ENCODE measurements at places on chromosomes 11 and 22. TPM values are rescaled to one million over a fixed set of nuclear protein-coding genes. Genes with fewer than 3 reads are reported as not detected.

- H3K27me3 ChIP-seq: no peaks in the 10 kb centered on the region
- H3K36me3 ChIP-seq: no peaks in the 10 kb centered on the region
- no peaks in the 10 kb centered on the region for H3K4me1 ChIP-seq
- no peak for DNase-seq
Observed at GRCh38 chr22:30947173-30947815, 21.3 kb downstream of the MORC2 start.

GRCh38 chr11:120244476-120245365 is 4.8 kb downstream of the POU2F3 start:
- H3K4me1 ChIP-seq: peaks cover 12% of the 10 kb centered on the region
- H3K4me3 ChIP-seq: no peak overlapping the region
- H3K27ac ChIP-seq: no peak overlapping the region
- H3K27me3 ChIP-seq: peaks cover 5% of the 10 kb centered on the region

CARD16 gene
- total RNA-seq: not detected

C11orf91 gene
- total RNA-seq: 0.54 TPM

- H3K4me3 ChIP-seq: no peak overlapping the region
- H3K4me1 ChIP-seq: no peaks in the 10 kb centered on the region
- peaks cover under 1% of the 10 kb centered on the region for H3K27me3 ChIP-seq
- no peak overlapping the region for H3K27ac ChIP-seq
- no peak for DNase-seq
Observed at GRCh38 chr22:44596396-44597125, 98.5 kb upstream of the RTL6 start.

GRCh38 chr11:121008551-121008950 is 15.4 kb upstream of the TBCEL start:
- H3K36me3 ChIP-seq: no peaks in the 10 kb centered on the region
- no peaks in the 10 kb centered on the region for H3K27me3 ChIP-seq
- no peak overlapping the region for H3K27ac ChIP-seq

CD82 gene
- 16.7 TPM for total RNA-seq

DNA sequence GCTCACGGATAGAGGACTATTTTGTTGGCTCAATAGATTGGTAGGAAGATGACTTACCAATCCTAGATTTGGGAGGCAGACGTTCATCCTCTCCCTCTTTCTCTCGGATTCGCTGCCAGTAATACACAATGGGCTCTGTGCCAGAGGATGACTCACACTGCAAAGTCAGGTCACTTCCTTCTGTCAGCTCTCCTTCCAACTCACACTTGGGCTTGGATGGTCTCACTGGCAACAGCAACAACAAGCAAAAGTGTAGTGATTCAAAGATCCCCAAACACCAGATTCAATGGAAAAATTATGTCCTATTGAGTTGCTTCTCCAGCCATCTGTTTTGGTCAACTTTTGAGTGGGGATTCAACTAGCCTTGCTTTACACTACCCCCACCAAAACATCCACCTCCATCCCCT is 21.7 kb upstream of the HSPA8 start:
- H3K4me3 ChIP-seq: no peak overlapping the region
- peaks cover 7% of the 10 kb centered on the region for H3K4me1 ChIP-seq
- no peak overlapping the region for H3K27ac ChIP-seq
- H3K27me3 ChIP-seq: no peaks in the 10 kb centered on the region
- peak; percentile 85 for DNase-seq

DNA sequence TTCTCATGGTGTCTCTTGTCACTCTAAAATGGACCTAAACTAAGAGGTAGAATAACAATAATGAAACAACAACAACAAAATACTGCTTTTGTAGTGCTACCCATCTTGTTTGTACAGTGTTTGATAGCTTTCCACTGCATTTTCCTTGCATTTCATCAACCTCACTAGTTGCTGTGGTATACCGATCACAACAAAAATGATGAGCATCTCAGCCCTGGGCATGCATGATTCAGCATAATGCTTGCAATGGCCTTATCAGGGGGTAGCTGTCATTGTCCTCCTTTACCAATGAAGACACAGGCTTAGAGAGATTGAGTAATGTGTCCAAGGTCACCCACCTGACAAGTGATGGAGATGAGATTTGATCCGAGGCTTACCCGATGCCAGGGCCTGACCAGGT is 682.5 kb downstream of the NTM start:
- no peak for DNase-seq
- H3K36me3 ChIP-seq: no peaks in the 10 kb centered on the region
- no peaks in the 10 kb centered on the region for H3K4me1 ChIP-seq
- H3K27ac ChIP-seq: no peak overlapping the region

CCDC89 gene
- total RNA-seq: 0.22 TPM

DNA sequence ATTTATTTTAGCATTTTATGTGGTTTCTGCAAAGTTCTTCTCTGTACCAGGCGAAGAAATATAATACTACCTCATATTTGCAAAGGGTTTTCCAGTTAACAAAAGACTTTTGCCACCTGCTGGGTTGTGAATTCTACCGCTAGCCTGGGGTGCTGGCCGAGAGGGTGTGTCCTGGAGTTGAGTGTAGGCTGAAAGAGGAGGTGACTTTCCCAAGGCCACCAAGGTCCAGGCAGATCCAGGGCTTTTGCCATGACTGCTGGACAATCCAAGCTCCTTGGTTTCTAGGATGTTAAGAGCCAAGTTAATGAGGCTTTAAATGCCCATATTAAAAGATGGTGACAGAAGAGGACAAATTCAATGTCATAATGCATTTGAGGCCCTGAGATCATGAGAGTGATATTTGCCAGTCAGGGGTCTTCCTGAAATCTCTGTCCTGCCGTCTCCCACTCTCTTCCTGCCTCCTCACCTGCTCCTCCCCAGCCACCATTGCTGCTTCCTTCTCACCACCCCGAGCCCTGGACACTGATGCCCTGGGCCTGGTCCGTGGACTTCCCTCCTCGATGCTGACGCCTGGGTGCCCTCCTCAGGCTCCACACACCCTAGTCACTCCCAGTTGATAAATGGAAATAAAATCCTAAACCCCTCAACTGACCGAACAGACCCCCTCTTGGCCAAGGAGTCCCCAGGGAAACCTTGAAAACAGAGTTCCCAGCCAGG is 825.6 kb downstream of the TBC1D22A start:
- no peaks in the 10 kb centered on the region for H3K36me3 ChIP-seq
- H3K27me3 ChIP-seq: no peaks in the 10 kb centered on the region

GGT5 gene
- 0.57 TPM for total RNA-seq

DNA sequence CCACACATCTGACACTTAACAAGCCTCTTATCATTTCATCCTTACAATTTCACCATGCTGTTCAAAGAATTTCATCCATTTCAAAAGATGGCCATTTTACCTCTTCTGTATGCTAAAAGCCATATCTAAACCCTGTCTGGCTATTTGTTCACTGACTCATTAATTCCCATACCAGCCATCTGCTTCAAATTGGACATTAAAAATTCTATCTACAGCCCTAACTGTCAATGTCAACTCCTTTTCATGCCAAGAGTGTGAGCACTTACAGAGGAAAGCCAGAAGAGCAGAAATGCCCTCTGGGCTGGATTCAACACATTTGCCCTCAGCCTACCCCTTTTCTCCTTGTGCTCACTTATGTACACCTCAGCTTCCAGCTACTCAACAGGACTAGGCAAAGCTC is 59.2 kb downstream of the SYTL2 start:
- no peaks in the 10 kb centered on the region for H3K27me3 ChIP-seq
- no peaks in the 10 kb centered on the region for H3K36me3 ChIP-seq

BIRC3 gene
- total RNA-seq: 4.7 TPM

GRCh38 chr11:36016263-36016662 is 72.4 kb downstream of the LDLRAD3 start:
- no peak overlapping the region for H3K27ac ChIP-seq
- DNase-seq: no peak
- H3K36me3 ChIP-seq: no peaks in the 10 kb centered on the region
- no peak overlapping the region for H3K4me3 ChIP-seq
- H3K27me3 ChIP-seq: no peaks in the 10 kb centered on the region
- peaks cover 8% of the 10 kb centered on the region for H3K4me1 ChIP-seq

DNA sequence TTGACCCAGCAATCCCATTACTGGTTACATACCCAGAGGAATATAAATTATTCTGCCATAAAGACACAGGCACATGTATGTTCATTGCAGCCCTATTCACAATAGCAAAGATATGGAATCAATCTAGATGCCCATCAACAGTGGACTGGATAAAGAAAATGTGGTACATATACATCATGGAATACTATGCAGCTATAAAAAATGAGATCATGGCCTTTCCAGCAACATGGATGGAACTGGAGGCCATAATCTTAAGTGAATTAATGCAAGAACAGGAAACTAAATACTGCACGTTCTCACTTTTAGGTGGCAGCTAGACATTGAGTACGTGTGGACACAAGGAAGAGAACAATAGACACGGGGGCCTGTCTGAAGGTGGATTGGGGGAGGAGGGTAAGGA is 15.1 kb upstream of the WNT11 start:
- no peaks in the 10 kb centered on the region for H3K4me1 ChIP-seq
- no peaks in the 10 kb centered on the region for H3K36me3 ChIP-seq
- no peaks in the 10 kb centered on the region for H3K27me3 ChIP-seq
- H3K27ac ChIP-seq: no peak overlapping the region
- no peak for DNase-seq
- no peak overlapping the region for H3K4me3 ChIP-seq

DNA sequence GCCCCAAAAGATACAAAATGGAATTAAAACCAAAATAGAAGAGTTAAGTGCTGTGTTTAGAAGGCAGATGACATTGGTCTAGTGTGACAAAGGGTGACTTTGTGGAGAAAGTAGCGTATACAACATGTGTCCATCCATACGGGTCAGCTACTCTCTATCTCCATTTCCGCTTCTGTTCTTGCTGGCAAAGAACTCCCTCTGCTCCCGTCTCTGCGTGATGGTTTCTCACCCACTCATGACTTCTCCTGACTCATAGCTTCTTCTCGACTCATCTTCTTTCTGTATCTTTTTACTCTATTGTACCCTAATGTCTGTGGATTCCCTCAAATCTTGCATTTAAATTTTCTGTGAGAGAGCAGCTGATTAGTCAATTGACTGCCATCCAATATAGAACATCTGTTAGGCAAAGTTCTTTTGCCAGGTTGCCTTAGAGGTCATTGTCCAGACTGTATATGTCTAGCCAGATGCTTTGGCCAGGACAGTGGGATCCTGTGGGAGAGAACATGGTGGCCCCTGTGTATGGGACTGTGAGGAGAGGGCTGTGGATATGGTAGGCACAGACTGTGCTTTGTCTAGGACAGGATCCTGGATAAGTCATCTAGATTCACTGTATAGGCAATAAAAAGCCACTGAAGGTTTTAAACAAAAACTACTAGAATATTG is 28.4 kb downstream of the MMP13 start:
- no peaks in the 10 kb centered on the region for H3K36me3 ChIP-seq
- DNase-seq: no peak
- H3K4me3 ChIP-seq: no peak overlapping the region
- H3K4me1 ChIP-seq: no peaks in the 10 kb centered on the region
- H3K27me3 ChIP-seq: no peaks in the 10 kb centered on the region

HORMAD2 gene
- total RNA-seq: not detected

- no peak for DNase-seq
- H3K4me3 ChIP-seq: no peak overlapping the region
- H3K4me1 ChIP-seq: no peaks in the 10 kb centered on the region
- H3K27me3 ChIP-seq: no peaks in the 10 kb centered on the region
- no peak overlapping the region for H3K27ac ChIP-seq
Observed at GRCh38 chr22:36197065-36197440, 4.6 kb downstream of the APOL4 start.

DNA sequence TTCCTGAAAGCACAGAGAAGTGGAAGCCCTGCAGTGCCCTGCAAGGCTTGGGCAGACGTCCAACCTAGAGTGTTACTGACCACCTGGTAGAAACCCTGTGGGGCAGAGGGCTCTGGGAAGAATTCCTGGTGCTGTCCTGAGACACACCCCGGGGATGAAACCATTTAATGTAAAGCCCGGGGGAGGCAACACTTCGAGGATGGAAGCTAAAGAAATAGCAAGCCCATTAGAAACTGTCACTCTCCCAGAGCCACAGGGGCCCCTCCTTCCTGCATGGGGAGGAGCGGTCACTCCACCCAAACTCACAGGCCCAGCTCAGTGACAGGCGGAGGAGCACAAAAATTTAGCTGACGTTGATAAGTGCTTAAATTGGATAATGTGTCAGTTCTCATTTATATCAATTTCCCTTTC is 57.6 kb downstream of the NRXN2 start:
- H3K27ac ChIP-seq: no peak overlapping the region
- no peaks in the 10 kb centered on the region for H3K4me1 ChIP-seq
- H3K4me3 ChIP-seq: no peak overlapping the region
- H3K27me3 ChIP-seq: no peaks in the 10 kb centered on the region

FGF4 gene
- not detected for total RNA-seq

MLC1 gene
- not detected for total RNA-seq

- H3K4me1 ChIP-seq: no peaks in the 10 kb centered on the region
- no peaks in the 10 kb centered on the region for H3K36me3 ChIP-seq
- DNase-seq: no peak
Observed at GRCh38 chr11:71095294-71095850, 157.0 kb downstream of the SHANK2 start.

DNA sequence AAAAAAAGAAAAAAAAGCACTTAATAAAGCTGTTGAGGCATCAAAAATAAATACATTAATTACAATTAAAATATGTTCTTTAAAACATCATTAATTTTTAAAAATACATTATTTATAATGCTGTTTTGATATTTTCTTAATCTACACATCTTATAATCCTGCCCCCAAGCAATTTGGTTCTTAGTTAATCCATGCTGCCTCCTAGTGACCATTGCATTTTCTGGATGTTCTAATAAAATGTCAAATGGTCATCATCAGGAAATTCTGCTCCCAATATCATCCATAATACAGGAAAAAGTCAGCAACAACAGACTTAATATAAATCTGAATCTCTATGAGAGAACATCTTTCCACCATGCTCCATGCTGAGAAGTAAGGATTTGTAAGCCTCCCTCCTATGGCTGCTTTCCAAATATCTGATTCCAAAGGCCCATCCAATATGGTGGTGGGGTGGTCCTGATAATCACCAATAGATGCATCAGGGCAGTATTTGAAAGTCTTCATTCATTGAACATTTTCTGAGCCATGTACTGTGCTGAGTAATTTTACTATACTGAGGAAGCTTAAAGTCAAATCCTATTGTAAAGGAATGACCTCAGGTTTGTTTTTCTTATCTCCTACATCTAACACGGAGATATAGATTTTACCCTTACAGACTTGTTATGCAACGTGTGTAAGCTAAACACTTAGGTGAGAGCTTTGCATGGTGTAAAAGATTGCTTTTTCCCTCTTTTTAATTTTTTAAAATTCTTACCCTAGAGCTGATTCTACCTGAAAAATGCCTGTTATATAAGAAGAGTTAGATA is 124.7 kb upstream of the BMAL1 start:
- no peak for DNase-seq
- no peak overlapping the region for H3K27ac ChIP-seq

All from HCT116 (cell line).